ENCODE measurements at places on chromosomes 7 and 10. TPM values are rescaled to one million over a fixed set of nuclear protein-coding genes. Genes with fewer than 3 reads are reported as not detected.

The NOC3L gene
- 8.2 TPM for total RNA-seq

The CFAP69 gene
- total RNA-seq = 17.4 TPM

GRCh38 chr7:120802751-120803150 is 55.2 kb downstream of the TSPAN12 start:
- no peak for DNase-seq

DNA sequence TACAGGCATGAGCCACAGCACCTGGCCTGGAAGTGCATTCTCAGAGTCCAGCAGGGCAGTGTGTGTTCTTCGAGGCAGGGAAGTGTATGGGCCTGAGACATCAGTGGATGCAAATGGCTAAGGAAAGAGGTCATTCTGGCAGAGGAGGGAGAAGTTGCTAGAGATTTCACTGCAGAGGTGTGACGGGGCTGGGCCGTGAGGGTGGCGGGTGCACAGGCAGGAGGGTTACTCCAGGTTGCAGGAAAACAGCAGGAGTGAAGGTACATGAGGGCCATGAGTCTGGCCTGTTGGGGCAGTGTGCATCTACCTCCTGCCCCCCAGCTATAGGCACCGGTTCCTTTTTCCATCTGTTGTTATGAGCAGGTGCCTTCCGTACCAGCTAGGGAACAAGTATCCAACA is 29.3 kb downstream of the COL26A1 start:
- DNase-seq = no peak

DNA sequence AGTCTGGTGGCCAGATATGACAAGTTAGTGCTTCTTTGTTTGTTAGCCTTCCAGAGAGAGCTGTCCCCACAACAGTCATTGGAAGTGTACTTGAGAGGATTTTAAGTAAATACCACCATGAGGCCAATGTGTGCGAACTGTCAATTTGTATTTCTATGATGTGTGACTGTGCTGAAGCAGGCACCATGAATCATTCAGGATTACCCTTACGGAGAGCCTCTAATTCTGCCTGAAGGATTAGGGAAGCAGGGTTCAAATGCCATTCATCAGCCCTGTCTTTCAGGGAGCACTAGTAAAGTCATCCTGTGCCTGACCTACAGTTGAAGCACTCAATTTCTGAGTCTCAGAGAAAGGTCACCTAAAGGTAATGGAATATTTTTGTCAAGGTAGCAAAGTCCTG is 109.3 kb downstream of the GATA3 start:
- DNase-seq = no peak

DNA sequence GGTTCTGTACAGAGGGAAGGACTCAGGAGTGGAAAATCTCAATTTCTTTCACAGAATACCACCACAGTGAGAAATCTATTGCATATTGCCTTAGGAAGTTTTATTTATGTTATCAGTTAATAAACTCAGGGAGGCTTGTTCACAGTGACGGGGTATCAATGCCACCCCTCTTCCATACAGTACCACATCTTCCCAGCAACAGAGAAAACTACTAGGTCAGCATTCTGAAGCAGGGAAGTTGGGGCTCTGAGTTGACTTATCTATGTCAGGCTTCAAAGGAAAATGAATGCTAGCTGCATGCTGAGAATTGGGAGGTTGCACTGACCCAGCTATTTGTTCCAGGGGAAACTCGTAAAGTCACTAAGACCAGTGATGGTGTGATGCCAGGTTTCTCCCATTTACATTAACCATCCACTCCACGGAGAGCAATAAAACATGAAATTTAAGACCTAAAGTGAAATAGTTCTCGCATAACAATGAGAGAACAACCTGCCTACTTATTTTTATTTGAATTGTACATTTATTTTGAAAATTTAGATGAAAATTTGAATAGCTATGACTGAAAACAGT is 266.7 kb downstream of the RNLS start:
- no peak for DNase-seq

- DNase-seq = no peak
Observed at GRCh38 chr7:158400601-158401225, 186.9 kb downstream of the PTPRN2 start.

DNA sequence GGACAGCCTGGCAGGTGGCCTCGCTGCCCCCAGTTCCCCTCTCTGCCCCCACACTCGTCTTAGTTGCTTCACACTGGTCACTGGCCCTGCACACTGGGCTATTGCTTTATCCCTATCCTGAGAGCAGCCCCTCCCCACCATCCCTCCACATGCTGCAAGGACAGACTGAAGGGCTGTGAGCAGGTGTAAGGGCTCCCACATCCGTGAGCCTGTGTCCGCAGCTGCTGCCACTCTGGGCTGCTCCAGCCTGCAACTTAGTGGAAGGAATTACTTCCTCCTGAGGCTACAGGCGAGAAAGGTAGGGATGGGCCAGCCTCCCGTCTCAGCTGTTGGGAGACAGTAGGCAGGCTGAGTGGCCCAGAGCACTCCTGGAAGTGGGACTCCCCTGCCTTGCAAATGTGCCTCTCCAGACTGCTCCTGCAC is 3.8 kb downstream of the RARRES2 start:
- no peak for DNase-seq

DNA sequence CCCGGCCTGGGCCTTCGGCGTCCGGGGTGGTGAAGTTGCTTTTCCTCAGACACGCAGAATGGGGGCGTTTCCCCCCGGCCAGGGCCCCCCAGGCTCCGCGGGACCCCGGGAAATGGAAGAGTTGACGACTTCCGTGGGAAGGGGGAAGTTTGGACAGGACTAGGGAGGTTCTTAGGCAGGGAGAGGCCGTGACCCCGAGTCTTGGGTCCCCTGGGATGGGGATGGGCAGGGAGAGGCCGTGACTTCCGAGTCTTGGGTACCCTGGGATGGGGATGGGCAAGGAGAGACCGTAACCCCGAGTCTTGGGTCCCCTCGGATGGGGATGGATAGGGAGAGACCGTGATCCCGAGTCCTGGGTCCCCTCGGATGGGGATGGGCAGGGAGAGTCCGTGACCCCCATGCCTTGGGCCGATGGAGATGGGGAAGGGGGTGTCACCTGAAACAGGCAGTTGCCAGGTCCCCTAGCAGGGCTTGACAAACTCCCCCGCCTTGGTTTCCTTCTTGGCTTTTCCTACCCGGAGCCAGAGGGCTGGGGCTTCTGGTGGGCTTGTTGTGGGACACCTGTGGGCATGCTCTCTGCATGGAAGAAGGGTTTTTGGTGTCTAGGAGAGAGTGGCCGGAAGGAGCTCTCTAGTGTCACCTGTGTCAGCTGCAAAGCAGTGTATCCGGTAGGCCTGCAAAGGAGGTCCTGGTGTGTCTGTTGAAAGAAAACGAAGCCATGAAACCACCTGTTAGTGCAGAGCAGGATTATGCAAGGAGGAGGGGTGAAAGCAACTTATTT is 1.1 kb downstream of the TRRAP start:
- no peak for DNase-seq

GRCh38 chr10:28489206-28489605 is 43.7 kb upstream of the WAC start:
- DNase-seq = no peak

The IL6 gene
- total RNA-seq = 2.6 TPM

The ECHS1 gene
- 48.7 TPM for total RNA-seq

DNA sequence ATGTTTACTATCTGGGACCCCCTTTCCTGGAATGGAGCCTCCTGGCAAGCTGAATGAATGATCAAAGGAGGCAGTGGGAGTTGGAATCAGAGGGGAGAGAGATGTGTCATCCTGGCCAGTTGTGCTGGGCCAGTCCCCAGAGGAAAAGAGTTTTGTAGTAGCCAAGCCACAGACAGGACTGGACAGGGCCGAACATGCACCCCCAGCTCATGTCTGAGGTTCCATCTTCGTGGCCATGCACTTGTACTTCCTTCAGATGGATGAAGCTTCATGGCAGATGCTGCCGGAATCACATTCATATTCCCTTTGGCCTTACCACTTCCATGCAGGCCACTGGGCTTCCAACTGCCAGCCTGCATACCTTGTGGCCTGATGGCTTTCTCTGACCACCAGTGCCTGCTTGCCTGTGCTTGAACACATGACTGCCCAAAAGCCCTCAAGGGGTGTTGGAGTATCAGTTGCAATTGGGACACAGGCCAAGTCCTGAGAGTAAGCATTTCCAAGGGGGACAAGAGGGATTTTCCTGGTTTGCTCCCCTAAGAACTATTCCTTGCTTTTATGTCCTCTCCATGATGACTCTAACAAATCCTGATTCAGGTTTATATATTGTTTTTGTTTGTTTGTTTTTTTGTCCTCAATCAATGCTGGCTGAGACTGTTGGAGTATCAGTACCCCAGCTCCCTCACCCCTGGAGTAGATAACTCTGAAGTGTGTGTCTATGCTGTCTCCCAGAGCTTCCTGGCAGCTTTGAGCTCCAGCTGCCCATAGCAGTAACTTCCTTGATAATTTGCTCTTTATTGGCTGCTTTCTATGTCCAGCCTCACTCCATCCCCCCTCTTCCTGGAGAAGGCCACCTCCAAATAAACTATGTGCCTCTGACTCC is 63.6 kb downstream of the TMEM130 start:
- DNase-seq = no peak
